Mammary epithelial cell (primary cell): ENCODE measurements at places on chromosomes 7 and 10. TPM values are rescaled to one million over a fixed set of nuclear protein-coding genes. Genes with fewer than 3 reads are reported as not detected.

Gene CUX1
- 23.0 TPM for total RNA-seq

GRCh38 chr7:73887762-73888161 lies 26.8 kb downstream of the TMEM270 start:
- no peak for DNase-seq

- no peak for DNase-seq
Observed at GRCh38 chr10:86314616-86315548, 51.7 kb downstream of the GRID1 start.

- no peak for DNase-seq
Observed at GRCh38 chr7:42834676-42835075, 77.2 kb downstream of the C7orf25 start.

DNA sequence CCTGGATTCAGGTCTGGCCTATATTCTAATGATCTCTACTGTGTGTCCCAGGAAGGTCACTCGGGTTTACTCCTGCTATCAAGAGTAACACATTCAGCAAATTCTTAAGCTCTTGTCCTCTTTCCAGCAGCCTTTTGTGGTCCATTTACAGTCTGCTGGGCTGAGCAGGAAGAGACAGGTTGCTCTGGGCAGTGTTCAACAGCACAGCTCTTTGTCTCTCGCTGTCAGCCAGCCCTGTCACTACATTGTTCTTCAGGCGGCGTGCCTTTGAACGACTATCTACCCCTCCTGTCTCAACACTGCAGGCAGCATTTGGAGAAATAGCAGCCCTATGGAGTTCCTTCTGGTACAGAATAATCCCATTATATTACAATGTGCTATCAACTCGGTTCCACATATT lies 192.2 kb upstream of the TBX20 start:
- no peak for DNase-seq

DNA sequence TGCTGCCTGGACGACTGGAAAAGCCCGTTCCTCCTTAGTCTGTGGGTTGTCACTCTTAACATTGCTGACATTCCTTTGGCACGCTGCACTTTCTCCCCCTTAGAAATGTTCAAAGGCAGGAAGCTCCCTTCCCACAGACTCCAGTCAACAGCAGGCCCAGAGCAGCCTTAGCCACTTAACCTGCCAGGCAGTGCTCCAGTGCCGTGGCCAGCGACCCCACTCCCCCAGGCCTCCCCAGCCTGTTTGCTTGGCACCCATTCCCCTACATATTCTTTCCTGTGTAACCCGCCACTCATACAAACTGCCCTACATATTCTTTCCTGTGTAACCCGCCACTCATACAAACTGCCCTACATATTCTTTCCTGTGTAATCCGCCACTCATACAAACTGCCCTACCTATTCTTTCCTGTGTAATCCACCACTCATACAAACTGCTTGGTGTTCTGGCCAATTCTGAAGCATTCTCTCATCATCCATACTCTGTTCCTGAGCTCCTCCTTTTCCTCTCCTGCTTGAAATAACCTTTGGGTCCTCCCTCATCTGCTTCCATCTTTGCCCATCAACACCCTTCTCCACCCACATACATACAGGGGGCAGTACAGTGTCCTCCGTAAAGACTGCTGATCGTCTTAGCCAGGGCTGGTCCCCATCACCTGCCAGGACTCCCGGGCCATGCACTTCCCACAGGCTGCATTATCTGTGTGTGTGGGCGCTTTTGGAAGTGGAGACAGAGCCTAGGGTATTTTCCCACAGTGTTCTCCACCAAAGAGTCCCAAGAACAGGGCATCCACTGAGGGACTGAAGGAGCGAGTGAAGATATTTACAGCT lies 57.3 kb downstream of the ADARB2 start:
- no peak for DNase-seq

GRCh38 chr7:111232249-111233084 lies 141.5 kb downstream of the LRRN3 start:
- DNase-seq = peak; percentile 56

GRCh38 chr10:119541459-119542356 lies 811 bp downstream of the RGS10 start:
- no peak for DNase-seq

DNA sequence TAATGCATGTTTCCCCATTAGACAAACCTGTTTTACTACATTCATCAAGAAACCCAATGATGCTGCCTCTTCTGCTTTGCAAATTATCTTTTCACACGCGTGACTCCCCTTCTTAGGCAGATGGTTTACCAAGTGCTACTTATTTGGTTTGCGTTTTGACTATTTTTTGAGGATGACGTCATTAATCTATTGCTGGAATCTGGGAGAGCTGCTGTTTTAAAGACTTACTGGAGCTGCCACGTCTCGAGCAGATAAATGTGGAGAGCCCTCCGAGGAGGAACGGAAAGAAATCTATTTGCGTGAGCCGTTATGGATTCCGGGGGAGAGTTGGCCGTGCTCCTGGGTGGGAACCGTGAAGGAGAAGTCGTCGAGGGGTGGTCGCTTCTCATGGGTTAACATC lies 19.7 kb downstream of the INSYN2A start:
- DNase-seq = no peak

- no peak for DNase-seq
Observed at GRCh38 chr10:85741626-85742300, 624.8 kb downstream of the GRID1 start.

- DNase-seq = no peak
Observed at GRCh38 chr7:372546-372931, 82.6 kb downstream of the FOXL3 start.

Gene OR2A25
- total RNA-seq = not detected in 2 replicates

Gene CUZD1
- 0.50 TPM for total RNA-seq

DNA sequence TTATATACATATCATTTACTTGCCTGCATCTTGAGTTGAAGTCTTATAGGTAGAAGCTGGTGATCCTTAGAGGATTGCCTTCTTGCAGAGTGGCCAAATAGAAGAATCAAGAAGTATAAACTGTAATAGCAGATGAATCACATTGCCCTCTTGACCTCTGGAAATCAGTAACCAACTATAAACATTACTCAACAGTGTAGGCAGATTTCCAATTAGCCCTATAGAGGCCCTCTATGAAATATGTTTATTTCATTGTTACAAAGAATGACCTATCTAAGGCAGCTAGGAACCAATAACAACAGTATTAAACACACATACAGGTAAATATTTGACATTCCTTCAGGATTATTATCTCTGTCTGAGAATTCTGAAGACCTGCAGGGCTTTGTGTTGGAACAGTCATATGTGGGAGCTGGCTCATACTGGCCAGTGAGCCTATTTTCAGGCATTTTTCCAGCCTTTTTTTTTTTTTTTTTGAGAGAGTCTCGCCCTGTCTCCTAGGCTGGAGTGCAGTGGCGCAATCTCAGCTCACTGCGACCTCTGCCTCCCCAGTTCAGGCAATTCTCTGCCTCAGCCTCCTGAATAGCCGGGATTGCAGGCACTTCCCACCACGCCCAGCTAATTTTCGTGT lies 7.2 kb upstream of the SRI start:
- DNase-seq = peak; percentile 96

Gene TMEM176A
- not detected for total RNA-seq

Gene FKBP6
- total RNA-seq = not detected in 2 replicates

- peak; percentile 91 for DNase-seq
Observed at GRCh38 chr7:36686499-36686898, 37.8 kb downstream of the AOAH start.

Gene LANCL2
- total RNA-seq = 8.8 and 13.5 TPM in 2 replicates

DNA sequence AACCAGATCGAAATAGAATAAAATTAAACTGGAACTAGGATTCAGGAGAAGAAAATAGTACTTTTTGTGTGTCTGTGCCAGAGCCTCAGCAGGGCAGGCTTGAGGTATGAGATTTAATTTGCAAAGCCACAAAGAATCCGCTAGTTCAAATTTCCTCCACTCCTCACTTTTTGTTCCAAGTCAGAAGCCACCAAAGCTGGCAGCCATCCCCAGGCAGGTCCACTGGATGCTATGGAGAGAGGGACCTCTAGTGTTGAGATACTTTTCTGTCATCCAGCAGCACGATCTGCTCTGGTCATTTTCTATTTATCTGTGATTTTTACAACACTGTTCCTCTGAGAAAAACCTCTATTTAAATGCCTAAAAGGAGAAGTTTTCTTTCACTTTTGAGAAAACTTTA lies 147.9 kb upstream of the FRMD4A start:
- peak; percentile 47 for DNase-seq

Gene TBATA
- not detected in 2 replicates for total RNA-seq

- no peak for DNase-seq
Observed at GRCh38 chr7:108135446-108136190, 5.5 kb upstream of the LAMB4 start.

DNA sequence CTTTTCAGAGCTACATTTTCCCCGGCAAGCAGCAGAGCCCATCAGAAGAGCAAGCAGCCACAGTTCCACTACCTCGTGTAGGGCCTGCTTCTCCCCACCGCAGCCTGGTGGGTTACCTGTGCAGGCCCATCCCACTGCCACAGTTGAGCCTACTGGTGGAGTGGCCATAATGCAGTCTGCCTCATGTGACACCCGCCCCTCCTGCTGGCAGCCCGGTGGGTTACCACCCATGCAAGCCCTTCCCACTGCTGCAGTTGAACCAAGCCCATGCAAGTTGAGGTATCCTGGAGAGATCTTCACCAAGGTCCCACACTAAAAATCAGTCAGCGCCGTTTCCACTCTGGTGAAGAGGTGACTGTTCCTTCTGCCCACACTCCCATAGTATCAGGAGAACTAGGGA lies 32.1 kb upstream of the CNNM1 start:
- no peak for DNase-seq

Gene ZC3HAV1L
- total RNA-seq = 14.8 TPM

GRCh38 chr7:46007194-46007593 lies 86.1 kb upstream of the IGFBP3 start:
- DNase-seq = peak; percentile 86
